ENCODE measurements at places on chromosomes 1 and 21.
A peak's percentile ranks its signal among the peaks of the same experiment; 100 is the strongest.

DNA sequence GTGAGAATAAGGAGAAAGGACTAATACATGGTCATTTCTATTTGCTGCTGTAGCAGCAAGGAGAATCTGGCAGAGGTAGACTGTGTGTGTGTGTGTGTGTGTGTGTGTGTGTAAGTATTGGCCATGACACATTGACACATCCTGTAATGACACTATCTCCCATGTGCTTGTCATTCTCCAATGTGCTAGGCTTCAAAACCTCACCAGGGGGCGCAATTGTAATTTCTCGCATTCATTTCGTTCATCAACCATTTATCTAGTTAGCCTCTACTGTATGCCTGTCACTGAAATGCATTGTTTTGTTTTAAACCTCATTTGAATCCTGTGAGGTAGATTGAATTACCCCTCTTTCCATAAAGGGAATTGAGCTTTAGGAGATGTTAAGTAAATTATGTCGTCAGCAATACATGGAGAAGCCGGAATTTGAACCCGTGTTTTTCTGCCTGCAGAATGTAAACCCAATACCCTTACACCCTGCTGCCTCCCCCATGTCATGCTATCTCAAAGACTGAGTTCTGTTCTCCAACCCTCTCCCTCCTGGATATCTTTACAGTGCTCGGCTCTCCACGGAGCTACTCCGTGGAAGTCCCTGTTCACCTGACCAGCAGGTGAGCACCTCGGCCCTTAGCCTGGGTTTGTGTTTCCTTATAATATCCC is 100.8 kb downstream of the UCK2 start:
- DNase-seq, result peak; percentile 34

GRCh38 chr21:17540530-17540929 is 27.7 kb downstream of the CXADR start:
- DNase-seq, result no peak

- DNase-seq, result no peak
Measured at GRCh38 chr1:13679651-13680050, 20.3 kb upstream of the PRDM2 start.

DNA sequence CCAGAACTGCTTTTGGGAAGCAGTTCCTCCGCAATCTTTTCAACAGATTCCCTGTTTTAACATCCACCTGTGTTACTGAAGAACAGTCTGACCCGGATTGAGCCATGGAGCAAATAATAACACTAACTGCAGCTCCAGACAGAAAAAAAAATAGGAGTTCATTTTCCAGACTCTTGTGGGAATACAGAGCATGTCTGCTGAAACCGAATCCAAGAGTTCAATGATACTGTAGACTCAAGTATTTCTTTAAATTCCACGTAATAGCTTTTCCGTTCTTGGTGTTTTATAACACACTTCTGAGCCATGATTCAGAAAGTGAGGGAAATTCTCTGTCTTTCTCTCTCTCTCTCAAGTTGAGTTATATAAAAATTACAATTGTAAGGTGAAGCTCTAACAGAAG is 60.6 kb downstream of the DDAH1 start:
- no peak for DNase-seq

DNA sequence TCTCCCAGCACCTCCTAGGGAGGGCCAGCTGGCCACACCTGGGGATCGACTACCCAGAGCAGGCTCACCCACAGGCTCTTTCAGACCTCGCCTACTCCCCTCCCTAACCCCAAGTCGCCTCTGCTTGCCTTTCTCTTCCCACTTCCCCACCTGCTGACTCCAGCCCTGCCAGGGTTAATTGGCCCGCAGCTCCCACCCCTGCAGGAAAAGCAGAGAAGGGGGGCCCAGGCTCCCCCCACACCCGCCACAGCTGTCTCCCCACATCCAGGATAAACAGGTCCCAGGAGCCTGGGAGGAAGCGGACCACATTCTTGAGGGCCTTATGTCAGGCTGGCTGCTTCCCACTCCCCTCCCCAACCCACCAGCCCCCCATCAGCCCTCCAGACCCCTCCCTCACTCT is 45.0 kb downstream of the TAS1R2 start:
- no peak for DNase-seq

DNA sequence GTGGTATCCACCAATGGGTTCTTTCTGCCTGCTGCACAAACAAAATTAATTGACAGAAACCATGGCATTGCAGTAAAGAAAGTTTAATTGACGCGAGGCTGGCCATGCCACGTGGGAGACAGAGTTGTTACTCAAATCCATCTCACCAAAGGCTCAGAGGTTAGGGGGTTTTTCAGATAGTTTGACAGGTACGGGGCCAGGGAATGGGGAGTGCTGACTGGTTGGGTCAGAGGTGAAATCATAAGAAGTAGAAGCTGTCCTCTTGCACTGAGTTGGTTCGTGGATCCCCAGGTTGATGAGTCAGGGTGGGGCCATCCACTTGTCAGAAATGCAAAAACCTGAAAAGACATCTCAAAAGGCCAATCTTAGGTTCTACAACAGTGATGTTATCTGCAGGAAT is 941 bp upstream of the TBCE start:
- DNase-seq, result no peak

DNA sequence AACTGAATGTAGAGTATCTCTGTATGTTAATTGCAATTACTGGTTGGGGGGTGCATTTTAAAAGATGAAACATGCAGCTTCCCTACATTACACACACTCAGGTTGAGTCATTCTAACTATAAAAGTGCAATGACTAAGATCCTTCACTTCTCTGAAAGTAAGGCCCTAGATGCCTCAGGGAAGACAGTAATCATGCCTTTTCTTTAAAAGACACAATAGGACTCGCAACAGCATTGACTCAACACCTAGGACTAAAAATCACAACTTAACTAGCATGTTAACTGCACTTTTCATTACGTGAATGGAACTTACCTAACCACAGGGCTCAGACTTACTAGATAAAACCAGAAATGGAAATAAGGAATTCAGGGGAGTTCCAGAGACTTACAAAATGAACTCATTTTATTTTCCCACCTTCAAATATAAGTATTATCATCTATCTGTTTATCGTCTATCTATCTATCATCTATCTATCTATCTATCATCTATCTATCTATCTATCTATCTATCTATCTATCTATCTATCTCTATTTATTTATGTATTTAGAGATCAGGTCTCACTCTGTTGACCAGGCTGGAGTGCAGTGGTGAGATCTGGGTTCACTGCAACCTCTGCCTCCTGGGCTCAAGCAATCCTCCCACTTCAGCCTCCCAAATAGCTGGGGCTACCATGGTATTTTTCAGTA is 47.8 kb downstream of the CHML start:
- no peak for DNase-seq

GRCh38 chr1:48472638-48473037 is 634 bp upstream of the SPATA6 start:
- no peak for DNase-seq

- DNase-seq, result no peak
Measured at GRCh38 chr21:43283136-43283924, 114.5 kb downstream of the CRYAA start.

- no peak for DNase-seq
Measured at GRCh38 chr1:205232127-205232820, 4.5 kb downstream of the TMCC2 start.

DNA sequence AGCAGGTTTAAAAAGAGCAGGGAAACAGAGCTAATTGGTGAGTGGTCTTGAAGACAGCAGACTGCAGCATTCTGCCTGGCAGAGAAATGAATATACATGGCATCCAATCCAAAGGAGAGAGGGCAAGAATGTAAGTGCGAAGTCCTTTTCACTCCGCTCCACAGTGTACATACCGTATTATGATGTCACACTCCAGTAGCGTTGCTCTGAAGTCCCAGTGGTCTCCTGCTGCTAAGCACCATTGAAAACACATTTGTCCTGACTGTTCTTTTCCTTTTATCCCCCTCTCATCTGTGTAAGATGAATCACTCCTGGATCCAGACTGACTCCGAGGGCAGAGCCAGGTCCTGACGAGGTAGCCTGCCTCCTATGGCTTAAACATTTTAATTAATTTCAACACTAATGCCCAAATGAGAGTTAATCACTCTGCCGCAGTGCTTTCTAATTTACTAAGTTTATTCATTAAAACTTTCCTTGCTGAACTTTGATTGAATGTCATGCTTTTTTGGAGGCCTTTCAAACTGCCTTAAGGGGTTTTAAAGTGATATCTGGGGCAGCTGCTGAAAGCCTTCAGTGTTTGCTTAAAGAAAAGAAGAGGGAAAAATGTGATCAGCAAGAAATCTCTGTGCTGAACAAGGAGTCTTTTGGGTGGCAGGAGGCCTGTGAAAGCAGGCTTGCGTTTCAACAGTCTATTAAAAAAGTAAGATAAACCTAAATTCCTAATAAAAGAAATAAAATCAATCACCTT is 227.2 kb downstream of the ATG4C start:
- DNase-seq, result peak; percentile 87

- no peak for DNase-seq
Measured at GRCh38 chr1:3052501-3052900, 16.5 kb upstream of the PRDM16 start.

DNA sequence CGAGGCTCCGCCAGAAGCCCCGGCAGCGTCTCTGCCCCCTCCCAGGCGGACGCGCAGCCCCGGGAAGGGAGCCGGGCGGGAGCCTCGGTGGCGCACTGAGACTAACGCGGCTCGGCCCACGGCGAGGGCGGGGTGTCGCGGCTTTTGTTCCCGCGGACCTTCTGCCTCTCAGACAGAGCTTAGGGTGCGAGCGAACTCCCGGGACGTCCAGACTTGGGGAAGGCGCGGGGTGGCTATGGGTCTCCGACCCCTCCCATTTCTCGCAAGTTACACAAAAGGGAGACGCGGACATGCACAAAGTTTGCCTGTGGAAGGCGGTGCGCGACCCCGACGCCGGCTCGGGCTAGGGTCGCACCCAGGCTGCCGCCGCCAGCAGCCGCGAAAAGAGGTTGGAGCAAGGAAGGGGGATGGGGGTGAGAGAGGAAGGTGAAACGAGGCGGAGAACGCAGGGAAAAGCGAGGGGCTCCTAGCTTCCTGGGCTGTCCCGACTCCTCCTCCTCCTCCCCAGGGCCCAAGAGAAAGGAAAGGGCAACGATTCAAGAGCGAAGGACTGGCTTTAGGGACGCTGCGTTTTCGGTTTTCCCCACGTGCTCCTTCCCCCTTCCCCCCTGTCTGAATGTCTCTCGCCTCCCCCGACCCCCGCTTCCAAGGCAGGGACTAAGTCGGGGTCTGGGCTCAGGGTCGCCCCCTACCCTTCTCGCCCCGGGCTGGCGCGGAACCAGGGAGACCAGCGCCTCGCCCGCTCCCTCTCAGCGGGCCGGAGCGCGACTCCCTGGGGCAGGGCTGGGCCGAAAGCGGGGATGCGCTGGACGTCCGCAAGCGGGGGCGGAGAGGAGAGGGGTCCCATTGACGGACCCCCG is 729 bp downstream of the APP start:
- peak; percentile 33 for DNase-seq

- DNase-seq, result no peak
Measured at GRCh38 chr1:36034692-36035091, 49.2 kb upstream of the TEKT2 start.

GRCh38 chr1:78088486-78088885 is 42.7 kb downstream of the GIPC2 start:
- no peak for DNase-seq

DNA sequence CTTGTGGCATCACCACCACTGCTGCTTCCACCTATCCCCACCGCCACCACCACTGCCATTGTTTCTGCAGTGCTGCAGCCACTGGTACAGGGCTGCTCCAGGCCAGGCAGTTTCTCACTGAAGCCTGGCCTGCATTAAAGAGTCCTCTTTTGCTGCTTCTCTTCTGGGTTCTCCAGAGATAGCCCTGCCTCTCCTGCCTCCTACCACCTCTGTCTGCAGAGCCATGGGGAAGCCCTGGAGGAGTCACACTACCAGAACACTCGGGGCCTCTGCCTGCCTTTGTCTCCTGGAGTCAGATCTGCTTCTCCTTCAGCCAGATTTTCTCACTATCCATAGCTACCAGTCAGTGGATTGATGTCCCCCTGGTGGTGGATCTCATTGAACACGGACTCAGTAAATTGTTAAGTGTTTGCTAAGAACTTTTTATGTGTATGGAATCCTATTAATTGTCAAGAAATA is 37.7 kb upstream of the DDAH1 start:
- DNase-seq, result no peak

- peak; percentile 74 for DNase-seq
Measured at GRCh38 chr1:6489799-6490180, 1.7 kb downstream of the PLEKHG5 start.

DNA sequence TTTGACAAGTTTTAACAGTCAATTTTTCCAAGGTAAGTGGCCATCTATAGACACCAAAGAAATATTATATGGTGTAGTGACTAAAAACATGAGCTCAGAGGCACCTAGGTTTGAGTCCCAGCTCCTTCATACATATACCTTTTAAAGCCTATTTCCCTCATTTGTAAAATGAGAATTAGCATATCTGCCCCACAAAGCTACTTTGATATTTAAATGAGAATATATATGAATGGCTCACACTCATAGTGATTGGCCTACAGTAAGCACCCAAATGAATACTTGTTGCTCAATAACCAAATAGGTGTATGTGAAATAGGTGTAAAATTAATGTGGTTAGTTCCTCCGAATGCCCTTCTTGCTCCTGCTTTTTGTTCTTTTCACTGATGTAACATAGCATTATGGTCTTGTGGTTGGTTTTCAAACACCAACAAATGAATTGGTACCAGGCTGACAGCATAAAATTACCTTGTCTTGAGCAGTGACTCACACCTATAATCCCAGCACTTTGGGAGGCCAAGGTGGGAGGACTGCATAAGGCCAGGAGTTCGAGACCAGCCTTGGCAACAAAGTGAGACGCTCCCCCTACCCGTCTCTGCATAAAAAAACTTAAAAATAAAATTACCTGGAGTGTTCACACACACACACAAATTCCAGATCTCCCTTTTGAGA is 25.3 kb downstream of the CNIH4 start:
- DNase-seq, result no peak

GRCh38 chr1:113904293-113904673 is 316 bp downstream of the AP4B1 start:
- DNase-seq, result peak; percentile 76

DNA sequence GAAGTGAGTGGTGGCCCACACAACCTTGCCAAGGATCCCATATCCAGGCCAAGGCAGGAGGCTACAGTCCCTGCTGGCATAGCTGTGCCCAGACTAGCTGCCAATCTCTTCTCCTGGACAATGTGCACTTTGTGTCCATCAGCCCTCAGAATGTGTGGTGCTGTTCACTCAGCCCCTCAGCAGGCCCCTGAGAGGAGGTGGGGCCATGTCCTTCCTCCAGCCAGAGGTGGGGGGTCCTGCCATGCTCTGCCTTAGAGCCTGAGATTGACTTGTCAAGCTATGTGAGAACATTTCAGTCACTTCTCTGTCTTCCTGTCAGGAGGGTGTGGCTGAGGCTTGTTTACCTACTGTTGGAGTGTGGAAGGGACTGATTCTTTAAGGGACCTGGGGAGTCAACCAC is 1.4 kb downstream of the NCF2 start:
- no peak for DNase-seq

All from NCI-H1417 (cell line).